Activated CD4-positive, alpha-beta T cell treated with anti-CD3 and anti-CD28 coated beads for 1 hour (primary cell): ENCODE measurements at places on chromosomes 16 and 17.

DNA sequence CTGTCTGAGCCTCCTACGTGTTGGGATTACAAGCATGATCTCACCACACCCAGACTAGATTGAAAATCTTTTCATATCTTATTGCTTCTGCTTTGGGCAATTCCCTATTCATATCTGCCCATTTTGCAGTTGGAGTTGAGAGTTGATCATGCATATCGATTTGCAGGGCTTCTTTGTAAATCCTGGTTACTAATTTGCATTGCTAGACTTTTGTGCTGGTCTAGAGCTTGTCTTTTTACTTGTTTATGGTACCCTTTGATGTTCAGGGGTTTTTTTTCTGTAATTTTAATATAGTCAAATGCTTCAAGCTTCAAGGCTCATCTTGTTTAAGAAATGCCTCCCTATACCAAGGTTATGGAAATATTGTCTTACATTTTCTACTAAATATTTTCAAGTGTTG is 23.5 kb upstream of the CMIP start:
- no peak for DNase-seq

DNA sequence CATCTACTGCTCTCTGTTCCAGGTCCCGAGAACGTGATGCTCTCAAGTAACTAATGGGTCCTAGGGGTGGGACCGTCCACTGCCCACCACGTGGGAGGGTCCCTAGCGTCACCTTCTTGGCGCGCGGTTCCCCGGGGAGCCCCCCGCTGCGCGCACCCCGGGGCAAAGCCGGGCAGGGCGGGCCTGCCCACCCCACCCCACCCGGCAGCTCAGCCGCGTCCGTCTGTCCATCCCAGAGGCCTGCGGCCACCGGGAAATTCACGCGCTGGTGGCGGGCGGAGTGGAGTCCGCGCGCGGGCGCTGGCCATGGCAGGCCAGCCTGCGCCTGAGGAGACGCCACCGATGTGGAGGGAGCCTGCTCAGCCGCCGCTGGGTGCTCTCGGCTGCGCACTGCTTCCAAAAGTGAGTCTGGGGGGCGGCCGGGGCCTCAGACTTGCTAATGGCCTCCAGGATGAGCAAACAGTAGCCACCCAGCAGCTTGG is 494 bp downstream of the PRSS41 start:
- no peak for DNase-seq

- DNase-seq, result no peak
These were observed 169.3 kb downstream of the ZFHX3 start for GRCh38 chr16:72878301-72879269.

GRCh38 chr17:55546991-55547664 is 35.9 kb upstream of the SMIM36 start:
- DNase-seq, result no peak

DNA sequence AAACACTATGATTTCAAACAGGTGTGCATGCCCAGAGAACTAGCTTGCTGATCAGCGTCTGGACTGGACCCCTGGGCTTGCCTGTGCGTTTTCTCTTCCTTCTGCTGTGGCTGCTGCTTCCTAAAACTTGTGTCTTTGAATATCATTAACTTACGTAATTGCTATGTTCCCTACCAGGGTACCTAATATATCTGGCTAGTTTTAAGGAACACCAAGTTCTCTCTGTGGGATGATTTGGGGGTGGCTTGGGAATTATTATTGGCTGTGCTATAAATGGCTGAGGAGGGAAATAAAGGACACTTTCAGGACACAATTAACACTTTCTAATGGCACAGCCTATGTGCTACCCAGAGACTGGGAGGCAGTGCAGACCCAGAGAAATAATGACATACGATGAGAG is 606.0 kb upstream of the RBFOX1 start:
- no peak for DNase-seq

- no peak for DNase-seq
These were observed 10.3 kb upstream of the RARA start for GRCh38 chr17:40298726-40299125.

DNA sequence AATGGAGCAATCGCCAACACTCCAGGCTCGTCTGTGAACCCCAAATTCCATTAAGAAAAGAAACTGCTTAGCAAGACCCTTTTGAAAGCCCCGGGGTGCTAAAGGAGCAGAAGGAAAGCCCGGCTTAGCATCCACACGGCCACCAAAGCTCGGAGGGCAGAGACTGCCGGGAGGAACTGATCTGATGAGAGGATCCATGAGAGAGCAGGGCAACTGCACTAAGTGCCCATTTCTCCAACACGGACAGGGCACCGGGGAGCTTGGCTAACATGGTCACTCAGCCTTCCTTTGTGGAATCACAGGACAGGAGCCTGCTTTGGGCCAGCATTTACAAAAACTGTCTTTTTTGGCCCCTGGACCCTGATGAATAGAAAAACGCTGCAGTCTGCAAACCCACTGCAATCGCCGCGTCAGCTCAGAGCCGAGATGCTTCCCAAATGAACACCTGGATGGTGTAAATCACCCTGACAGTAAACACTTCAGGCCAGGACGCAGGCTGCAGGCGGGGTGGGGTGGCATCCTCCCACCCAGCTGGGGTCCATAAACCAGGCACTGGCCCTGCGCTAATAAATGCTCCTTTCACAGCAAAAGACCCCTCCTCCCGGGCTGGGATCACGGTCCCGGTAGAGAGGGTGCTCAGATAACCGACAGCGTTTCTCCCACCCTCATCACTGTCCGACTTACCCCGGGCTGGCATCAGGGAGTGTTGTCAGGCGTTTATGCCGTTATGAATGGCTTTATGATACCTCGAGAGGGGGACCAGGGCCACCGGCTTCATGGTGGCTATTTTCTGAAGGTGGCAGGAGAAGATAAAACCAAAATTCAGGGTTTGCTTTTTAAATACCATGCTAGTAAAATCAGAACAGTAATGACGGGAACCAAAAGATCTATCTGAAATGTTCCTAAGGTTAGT is 299.5 kb downstream of the IRF8 start:
- DNase-seq, result no peak

GRCh38 chr17:41329279-41329948 is 13.9 kb upstream of the KRTAP17-1 start:
- no peak for DNase-seq

DNA sequence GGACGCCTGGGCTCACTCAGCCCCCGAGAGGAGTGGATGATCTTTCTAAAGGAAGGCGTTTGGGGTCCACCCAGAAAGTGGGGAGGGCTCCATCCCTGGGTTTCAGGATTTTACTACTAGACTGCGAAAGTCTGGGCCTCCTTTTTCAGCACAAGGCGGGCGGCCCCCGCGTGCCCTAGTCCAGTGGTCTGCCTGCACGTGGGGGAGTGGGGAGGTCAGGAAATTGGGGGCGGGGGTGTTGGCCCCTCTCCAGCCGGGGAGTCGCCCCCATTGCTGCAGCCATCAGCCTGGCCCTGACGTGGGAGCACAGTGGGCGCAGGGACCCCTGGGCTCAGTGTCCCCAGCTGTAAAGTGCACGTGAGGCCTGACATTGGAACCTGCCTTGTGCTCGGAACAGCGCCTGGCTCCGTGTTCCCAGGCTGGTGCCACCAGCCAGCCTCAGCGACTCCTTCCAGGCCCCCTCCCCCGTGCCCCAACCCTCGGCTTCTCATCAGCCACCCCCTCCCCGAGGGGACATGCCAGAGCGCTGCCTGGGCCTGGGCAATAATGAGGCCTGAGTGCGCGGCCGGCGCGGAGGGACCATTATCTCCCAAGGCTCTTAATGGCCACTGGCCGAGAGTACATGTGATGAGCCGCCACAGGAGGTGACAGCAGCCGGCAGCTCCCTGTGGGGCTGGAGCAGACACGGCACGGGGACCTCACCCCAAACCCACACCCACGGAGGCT is 2.4 kb upstream of the C1QTNF8 start:
- no peak for DNase-seq

DNA sequence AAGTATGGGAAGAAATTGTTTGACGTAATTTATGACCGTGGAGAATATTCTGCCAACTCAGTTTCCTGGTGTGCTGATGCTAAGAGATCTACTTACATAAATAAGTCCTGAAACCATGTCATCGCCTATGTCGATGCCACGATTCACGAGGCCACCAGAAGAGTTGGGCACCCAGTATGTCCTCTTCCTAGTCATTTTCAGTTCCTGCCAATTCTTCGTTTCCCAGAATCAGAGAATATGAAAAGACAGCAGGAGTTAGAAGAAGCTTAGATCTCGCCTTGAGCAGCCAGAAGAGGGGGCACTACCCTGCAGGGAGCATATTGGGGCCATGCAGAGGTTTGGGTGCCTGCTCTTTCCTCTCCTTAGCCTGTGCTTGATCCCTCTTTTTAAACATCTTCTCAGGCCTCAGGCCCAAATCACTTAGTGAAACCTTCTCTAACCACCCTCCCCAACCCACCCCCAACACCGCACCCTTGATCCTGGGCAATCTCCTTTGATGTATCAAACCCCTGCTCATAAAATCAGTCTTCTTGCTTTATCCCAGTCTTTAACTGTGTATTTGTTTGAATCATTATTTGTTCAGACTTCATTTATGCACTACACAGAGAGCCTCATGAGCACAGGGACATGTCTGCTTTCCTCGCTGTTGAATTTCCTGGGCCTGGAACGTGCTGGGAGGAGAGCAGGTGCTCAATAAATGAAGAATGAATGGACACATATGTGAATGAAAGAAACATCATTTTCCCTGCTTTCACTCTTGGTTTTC is 12.2 kb upstream of the LONP2 start:
- no peak for DNase-seq

DNA sequence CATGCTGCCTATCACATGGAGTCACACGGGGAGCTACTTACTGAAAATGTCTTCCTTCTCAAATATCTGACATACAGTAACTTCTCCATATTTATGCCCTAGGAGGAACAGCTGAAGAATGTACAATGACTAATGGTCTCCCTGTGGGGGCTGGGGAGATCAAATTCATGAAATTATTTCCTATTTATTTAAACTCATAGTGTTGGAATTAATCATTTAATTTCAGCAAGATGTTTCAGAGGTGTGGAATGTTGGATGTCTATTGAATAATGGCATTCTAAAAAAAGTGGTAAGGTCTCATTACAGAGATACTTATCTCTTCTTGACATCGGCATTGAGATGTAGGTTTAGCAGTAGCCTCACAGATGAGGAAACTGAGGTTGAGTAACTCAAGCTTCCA is 214.3 kb upstream of the CDH11 start:
- no peak for DNase-seq

DNA sequence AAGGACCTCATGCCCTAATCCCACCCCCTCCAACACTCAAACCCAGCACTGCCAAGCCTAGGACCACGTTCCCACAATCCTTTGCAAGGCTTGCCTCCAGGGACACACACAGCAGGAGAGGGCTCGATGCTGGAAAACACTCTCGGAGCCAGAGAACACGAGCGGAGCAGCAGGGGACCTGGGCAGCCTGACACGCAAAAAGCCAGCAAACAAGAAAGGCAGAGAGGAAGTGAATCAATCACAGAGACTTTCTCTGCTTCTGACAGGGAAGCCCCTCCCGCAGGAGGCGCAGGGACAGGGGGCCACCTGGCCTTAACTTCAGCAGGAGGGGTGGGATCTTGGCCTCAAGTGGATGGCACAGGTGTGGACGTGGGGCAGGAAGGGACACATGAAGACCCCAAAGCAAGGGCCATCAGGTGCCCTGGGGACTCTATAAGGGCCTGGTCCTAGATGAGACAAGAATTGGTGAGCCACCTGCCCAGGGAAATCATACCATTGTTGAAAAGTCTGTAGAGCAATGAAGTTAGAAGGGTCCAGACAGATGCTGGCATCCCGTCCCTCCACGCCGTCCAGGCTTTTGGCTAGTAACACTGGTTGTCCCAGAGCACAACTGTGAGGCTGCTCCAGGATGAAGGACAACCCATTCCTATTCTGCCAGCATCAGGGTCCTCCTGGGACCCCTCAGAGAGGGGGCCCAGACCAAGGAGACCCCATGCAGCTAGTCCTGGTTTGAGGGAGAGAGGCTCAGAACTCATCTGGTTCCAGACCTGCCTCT is 2.2 kb downstream of the SDK2 start:
- DNase-seq, result no peak

GRCh38 chr16:76583466-76583865 is 306.3 kb downstream of the CNTNAP4 start:
- DNase-seq, result no peak

- no peak for DNase-seq
These were observed 4.1 kb downstream of the USP31 start for GRCh38 chr16:23145186-23145585.

GRCh38 chr17:17498606-17499301 is 2.6 kb upstream of the RASD1 start:
- no peak for DNase-seq
